Panc1 (cell line): ENCODE measurements at places on chromosomes 1 and 21.

DNA sequence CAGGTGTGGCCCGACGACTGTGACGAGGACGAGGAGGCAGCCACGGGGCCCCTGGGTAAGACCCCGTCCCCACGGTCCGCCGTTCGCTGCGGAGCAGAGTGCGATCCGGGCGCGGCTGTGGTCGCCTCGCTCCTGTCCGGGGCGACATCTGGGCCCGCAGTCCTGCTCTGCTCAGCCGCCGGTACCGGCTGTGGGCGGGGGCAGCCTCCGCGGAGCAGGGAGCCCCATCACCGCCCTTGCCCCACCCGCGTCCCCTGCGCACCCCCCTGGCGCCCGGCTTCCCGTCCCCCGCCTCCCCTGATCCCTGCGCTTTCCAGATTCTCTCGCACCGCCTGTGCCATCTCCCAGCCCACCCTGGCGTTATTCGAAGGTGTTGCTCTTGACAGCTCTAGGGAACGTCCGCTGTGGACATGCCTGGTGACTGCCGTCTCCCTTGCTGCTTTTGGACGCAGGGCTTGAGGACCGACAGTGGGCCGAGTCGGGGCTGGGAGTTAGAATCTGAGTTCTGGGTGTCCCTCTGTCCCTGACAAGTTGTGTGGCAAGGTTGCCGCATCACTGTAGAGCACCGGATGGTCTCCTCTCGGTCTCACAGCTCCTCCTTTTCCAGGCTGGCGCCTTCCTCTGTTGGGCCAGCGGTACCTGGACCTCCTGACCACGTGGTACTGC is 596 bp downstream of the TOR3A start:
- no peak for DNase-seq

- no peak for DNase-seq
Measured at GRCh38 chr1:9852410-9853248, 28.9 kb upstream of the CLSTN1 start.

DNA sequence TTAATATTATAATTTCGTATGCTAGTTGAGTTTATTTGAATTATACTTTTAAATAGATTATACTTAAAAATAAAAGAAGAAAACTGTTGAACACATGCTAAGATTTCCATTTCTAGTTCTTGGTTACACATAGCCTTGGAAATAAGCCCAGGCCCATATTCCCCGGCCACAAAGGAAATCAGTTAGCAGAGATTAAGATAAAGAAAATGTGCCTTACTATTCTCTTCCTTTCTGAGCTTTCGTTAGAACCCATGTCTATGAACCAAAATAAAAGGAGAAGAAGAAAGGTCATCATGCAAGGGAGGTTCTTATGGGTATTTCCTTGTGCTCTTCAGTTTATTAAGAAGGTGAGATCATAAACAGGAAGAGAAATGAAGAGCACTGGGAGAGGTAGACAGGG is 32.3 kb upstream of the CRP start:
- DNase-seq = no peak

DNA sequence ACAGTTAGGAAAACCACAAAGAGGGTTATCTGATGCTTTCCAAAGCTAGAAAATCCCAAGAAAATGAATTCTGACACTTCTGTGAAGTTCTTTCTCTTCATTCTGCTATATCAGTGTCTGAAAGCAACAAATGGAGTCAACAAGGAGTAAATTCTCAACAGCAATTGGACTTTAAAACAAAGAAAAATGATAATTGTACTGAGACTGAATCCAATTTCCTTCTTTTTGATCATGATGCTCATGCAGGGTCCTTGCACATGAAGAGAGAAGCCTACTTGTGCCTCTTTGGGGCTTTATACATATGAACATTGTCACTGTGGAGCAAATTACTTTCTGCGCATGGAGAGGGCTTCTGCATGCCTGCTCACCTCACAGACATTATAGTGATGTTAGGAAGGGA is at the start of gene OR10J5:
OR10J5 (minus strand) TSS at position 101 of the 400 bp plus-strand sequence; CDS start at position 101, 0 bp downstream.
- DNase-seq = no peak

GRCh38 chr1:242449661-242450060 is 74.8 kb downstream of the PLD5 start:
- no peak for DNase-seq

DNA sequence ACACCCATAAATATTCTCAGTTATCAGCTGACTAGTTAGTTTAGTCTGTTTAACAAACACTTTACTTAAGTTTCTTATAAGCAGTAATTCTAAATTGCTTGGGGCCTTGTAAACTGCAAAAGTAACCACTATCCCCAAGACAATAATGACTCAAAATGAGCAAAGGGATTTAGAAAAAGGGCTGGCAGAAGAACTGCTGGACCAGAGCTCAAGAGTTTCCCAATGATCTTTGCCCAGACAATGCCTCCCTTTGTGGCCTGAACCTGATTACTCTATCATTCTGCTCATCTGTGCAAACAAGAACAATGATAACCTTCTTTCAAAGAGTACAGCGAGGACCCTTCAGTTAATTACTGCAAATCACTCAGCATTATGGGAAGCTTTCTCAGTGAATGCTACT is 123.5 kb downstream of the TIAM1 start:
- DNase-seq = no peak

DNA sequence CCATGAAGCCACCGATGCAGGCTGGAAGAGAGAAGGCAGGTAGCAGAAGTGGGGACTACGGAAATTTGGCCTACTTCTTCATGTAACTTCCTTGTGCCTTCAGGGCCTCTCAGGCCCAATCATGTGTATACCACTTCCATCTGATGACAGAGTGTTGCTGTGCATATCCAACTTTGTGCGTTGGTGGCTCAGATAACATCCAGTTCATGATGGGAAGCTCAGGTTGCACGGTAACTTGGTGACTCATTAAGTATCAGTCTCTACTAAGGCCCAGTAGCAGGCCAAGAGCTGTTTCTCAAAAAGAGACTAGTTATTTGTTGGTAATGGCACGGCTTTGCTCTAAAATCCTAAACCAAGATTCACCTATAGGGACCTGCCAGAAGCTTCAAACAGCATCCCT is 117.6 kb downstream of the LTN1 start:
- no peak for DNase-seq

DNA sequence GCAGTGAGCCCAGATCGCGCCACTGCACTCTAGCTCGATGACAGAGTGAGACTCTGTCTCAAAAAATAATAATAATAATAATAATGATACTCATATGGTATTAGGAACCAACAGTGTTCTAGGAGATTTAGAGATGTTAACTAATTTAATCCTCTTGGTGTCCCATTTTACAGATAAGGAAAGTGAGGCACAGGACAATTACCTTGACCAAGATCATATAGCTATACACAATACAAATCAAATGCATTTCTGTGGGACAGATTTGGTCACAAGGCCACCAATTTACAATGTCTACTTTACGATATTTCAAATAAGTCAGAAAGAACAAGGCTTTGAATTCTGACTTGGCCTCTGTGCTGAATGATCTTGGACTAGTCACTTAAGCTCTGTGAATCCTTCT is 2.2 kb upstream of the ZMYM4 start:
- no peak for DNase-seq

DNA sequence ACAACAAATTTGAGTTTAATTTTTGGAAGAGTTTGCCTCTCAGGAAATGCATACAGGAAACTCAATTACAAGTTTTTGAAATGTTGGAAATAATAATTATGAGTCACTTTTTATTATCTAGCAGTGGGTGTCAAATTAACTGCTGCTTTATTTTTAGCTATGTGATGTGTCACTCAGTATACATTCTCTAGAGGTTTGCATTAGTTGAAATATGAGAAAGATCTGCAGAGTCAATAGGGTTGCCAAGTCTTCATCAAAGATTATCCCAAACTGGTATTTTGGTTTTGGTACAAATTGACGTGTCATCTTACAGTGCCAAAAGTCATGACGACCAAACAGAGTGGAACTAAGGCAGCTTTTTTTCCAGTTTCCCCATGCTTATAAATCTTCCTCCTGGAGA is 54.3 kb upstream of the DIPK1A start:
- no peak for DNase-seq

- DNase-seq = no peak
Measured at GRCh38 chr1:84785271-84786036, 95.2 kb upstream of the SSX2IP start.

DNA sequence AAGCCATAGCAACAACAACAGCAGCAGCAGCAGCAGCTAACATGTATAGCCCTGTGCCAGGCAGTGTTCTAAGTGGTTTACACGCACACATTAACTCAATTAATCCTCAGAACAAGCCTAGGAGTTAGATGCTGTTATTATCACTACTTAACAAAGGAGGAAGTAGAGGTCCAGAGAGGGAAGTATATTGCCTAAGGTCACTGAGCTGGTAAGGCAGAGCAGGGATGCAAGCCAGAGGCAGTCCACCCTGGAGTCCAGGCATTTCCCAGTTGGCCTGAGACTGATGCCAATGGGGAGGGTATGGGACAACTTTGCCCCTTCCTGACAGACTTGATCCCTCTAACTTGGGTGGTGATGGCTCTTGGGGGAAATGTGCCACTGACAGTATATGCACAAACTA is 6.8 kb downstream of the CDC14A start:
- no peak for DNase-seq

- DNase-seq = no peak
Measured at GRCh38 chr1:186730951-186731729, 50.9 kb upstream of the PTGS2 start.

GRCh38 chr1:22428672-22429071 is 23.0 kb upstream of the ZBTB40 start:
- no peak for DNase-seq

GRCh38 chr21:33495743-33496142 is 4.2 kb upstream of the DNAJC28 start:
- no peak for DNase-seq

DNA sequence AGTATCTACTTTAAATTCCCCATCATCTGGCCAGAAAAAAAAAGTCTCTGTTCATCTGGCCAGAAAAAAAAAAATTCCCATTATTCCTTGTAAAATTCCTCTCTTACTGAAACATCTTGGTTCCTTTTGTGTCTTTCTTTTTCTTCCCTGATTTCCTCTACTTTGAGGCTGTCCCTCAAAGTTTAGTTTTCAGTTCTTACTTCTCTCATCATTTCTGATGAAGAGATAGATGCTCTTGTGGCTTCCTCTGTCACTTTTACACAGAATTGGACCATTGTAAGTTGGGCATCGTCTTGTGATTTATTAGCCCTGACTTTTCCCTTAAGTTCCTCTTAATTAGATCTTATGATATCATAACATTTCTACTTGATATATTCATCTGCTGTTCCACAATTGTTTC is 6.5 kb downstream of the SOAT1 start:
- DNase-seq = no peak

DNA sequence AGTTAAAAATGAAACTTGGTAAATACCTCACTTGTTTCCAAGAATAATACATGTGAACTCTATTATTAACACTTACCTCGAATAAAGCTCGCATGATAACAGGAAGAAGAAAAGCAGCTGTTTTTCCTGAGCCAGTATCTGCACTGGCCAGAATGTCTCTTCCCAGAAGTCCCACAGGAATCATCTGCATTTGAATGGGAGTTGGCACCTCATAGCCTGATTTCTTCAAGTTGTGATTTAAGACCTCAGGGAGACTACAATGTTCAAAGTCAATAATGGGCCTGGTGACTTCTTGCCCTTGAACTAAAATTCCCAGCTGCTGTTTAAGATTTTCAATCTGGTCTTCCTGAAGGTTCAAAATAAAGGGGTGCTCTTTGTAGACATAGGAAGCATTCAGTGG is 3.8 kb downstream of the DDX59 start:
- no peak for DNase-seq

DNA sequence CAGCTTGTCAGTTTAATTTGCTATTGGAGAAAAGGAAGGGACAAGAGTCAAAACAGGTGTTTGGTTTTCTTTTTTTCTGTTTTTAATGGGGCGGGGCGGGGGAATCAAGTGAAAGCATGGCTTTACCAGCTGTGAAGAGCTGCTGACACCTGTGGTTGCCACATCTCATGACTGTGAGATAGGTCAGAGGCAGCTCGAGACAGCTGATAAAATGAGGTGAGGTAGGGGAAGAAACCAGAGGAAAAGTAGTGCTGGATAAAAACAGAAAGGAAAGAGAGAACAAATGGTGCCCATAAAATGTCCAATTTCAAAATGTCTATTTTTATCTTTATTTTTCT is 272.3 kb downstream of the NEGR1 start:
- no peak for DNase-seq

- DNase-seq = no peak
Measured at GRCh38 chr21:36753556-36753955, 54.6 kb downstream of the SIM2 start.

GRCh38 chr1:77378723-77379535 is 97.1 kb downstream of the AK5 start:
- DNase-seq = no peak

- no peak for DNase-seq
Measured at GRCh38 chr1:169762699-169763098, 28.8 kb upstream of the SELE start.

DNA sequence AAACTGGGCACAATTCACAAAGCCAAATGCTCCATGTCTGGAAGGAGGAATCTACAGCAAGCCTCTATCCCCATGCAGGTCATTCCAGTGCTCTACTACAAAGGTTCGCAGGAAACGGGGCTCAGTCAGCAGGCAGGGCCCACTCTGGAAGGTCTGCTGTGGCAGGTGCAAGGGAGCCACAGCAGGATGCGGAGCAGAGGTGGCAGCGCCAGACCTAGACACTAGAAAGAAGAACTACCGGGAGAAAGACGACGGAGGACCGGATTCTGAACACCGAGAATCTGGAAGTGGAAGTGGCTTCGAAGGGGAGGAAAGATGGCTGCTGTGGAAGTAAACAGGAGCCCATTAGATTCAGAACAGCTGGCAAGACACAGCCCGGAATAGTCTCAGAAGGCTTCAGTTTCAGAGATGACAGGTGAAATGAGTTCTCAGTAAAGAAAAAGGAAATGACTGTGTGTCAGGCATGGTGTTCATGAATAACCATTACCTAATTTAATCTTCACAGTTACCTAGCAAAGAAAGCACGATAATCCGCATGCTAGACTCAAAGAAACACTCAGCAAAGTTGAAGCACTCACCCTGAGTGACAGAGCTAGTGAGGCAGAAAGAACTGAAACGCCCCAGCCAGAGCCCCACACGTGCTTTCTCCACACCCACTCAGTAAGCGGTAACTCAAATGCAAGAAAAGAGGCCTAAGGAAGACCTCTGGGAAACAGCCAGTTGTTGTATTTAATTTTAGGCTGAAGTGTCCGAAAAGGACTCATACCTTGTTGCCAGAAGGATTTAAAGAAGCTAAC is 21.4 kb downstream of the SETD4 start:
- DNase-seq = no peak

DNA sequence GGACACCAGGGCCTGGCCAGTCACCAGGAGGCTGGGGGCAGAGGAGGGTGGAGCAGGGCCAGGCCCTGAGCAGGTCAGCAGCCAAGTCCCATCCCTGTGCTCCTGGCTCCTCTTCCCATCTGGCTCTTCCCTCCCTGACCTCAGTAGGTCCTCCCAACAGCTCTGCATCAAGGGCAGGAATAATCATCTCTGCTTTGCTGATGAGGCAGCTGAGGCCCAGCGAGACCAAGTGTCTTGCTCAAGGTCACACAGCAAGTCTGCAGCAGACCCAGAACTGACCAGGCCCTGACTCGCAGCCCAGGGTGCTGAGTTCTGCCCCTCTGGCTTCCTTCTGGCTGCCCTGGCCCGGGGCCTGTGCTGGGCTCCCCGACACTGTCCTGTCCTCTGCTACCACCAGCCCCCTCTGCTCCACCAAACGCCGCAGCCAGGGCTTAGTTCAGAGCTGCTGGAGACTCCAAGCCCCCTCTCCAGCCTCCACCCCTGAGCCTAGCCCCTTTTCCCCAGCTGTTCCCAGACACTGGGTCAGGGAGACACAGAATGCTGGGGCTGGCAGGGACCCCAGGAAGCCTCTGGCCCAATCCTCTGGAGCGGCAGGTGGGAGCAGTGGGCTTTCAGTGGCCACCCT is 224.9 kb downstream of the PTPRU start:
- no peak for DNase-seq
